ENCODE measurements at places on chromosomes 1 and 21.

DNA sequence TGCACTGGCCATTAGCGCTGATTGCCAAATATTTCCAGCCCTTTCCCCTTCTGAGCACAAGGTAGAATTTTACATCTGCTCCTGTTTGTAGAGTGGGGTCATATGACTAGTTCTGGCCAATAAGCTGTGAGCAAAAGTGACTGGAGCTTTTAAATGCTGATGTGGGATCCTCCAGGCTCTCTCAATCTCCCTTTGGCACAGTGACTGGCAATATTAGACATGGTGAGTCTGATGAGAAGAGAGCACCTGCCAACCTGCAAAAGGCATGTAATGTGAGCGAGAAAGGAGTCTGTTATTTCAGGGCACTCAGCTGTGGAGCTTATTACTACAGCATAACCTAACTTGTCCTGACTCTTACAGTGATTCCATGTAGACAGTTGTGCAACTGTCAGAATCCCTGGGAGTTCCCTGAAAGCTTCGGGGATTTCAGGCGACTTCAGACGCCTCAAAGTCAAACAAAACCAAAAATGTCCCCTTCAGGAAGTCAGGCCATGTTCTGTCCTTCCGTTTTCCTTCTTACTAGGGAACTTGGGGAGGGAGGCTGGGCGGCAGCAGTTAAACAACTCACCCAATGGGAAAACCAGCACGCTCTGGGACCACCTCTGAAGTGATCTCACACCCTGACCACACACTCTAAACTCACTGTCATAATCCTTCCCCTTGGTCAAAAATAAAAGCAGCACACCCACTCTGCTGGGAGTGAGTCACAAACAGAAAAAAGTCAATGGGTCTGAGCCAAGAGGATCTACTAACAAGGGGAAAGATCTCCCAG is 3.6 kb upstream of the RASSF5 start:
- no peak for DNase-seq

- no peak for DNase-seq
Measured at GRCh38 chr1:104468282-104468681, 718.6 kb downstream of the AMY1C start.

- no peak for DNase-seq
Measured at GRCh38 chr1:5269901-5270300, 615.5 kb downstream of the AJAP1 start.

GRCh38 chr1:21775985-21776562 is 6.9 kb downstream of the USP48 start:
- no peak for DNase-seq

DNA sequence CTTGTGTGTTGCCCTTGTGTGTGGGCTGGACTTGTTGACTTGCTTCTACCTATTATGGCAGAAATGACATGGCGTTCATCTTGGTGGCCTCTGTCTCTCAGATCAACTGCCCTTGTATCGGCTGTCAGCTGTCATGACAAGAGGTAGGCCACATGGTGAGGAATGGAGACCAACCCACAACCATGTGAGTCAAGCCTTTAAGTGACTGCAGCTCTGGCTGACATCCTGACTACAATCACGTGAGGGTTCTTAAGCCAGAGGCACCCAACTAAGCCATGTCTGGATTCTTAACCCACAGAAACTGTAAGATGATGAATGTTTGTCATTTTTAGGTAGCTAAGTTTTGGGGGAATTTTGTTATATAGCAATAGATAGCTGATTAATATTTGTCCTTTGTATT is 82.1 kb downstream of the KCND3 start:
- no peak for DNase-seq

DNA sequence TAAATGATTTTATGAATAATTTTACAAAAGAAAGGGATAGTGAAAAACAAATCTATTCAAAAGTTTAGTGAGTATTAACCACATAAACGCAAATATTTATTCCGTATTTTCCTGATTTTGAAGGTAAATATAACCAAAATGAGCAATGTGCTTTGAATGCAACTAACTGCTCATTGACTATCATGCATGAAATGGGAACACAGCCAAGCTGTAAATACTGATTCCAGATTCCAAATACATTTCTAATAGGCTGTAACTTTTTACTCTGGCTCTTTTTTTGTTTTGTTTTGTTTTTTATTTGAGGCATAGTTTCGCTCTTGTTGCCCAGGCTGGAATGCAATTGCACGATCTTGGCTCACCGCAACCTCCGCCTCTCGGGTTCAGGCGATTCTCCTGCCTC is 41.8 kb downstream of the SELENOF start:
- no peak for DNase-seq

DNA sequence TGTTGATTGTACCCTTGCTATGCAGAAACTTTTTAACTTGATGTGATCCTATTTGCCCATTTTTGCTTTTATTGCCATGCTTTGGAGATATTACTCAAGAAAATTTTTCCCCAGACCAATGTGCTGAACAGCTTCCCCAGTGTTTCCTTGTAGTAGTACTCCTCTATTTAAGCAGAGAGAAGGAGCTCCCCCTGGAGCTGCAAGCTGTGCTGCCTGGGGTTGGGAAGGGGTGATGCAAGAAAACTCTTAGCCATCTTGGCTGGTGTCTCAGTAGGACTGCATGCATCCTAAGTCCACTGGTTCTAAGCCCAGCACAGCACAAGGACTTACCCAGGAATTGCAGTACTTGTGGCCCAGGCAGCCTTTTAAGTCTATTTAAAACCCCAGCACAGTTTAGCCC is 121.6 kb downstream of the NTMT2 start:
- DNase-seq = no peak

GRCh38 chr1:81125672-81126071 is 675.1 kb upstream of the ADGRL2 start:
- no peak for DNase-seq
